Stimulated activated CD8-positive, alpha-beta memory T cell treated with anti-CD3 and anti-CD28 coated beads, Interleukin-4, amount 100 ng/mL, for 24 hours (primary cell): ENCODE measurements at places on chromosomes 2 and 18.

GRCh38 chr2:228731517-228731916 lies 539.6 kb downstream of the PID1 start:
- DNase-seq = no peak

- DNase-seq = no peak
These were observed 405.1 kb upstream of the POU3F3 start for GRCh38 chr2:104448661-104449440.

DNA sequence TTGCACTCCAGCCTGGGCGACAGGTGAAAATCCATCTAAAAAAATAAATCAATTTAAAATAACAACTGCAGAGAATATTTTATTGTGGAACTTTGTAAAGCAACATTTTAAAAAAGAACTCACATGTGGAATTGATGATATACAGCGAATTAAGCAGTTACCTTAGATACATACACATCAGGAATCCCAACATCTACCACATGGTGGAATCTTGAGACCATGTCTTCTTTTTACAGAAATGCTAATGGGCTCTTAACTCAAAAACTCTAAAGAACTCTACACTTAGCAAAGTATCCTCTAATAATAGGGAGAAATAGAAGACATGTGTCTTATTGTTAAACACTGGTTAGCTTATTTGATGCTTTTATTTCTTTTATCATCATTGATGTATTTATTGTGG lies 373.6 kb downstream of the CDH7 start:
- DNase-seq = no peak

- no peak for DNase-seq
These were observed 179.6 kb upstream of the SMAD2 start for GRCh38 chr18:48109961-48110493.

- DNase-seq = no peak
These were observed 797.3 kb downstream of the BCL11A start for GRCh38 chr2:59756150-59756549.

- DNase-seq = no peak
These were observed 122.5 kb downstream of the FIGN start for GRCh38 chr2:163613266-163613731.

DNA sequence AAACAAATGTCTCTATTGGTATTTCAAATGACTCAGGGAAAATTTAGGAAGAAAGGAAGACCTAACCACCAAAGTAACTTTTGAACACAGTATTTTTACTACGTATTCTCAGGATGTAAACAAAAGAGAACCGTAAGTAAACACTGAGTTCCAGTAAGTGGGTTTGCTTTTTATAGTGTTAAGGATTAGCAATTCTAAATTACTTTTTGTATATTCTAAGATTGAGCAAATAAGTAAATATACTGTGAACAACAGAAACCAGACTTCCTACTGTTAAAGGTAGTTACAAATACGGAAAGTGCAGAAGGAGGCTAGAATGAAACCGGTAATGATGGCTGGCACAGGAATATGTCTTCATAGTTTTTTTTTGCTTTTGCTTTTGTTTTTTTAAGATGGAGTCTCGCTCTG lies 31.5 kb downstream of the SESTD1 start:
- no peak for DNase-seq

- DNase-seq = no peak
These were observed 949.8 kb upstream of the LRATD1 start for GRCh38 chr2:13682540-13683272.

DNA sequence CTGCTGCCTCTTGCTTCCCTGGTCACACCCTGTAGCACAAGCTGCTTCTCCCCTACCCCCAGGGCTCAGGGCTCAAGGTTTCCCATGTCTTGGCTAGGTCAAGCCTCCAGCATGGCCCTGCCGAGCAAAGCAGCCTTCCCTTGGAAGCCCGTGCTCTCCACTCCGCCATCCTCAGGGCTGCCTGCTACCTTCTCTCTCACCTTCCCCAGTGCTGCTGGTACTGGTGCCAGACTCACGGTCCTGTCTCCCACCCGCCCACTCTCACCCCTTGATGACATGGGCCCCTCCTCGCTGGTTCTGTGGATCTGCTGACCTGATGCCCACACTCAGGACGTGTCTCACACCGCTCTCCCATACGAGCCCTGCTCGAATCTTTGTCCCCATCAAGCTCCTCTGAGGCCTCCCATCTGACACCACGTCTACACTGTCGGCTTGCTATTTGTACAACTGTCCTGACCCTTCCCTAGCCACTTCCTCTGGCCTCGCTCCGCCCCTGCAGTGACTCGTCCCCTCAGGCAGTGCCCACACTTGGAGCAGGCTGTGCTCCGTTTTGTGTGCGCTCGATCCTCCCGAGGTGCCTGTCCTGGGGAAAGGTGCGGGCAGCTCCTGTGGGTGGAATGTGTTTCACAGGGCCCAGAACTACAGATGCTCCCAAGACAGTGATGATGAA lies 49.9 kb downstream of the ZAP70 start:
- no peak for DNase-seq

DNA sequence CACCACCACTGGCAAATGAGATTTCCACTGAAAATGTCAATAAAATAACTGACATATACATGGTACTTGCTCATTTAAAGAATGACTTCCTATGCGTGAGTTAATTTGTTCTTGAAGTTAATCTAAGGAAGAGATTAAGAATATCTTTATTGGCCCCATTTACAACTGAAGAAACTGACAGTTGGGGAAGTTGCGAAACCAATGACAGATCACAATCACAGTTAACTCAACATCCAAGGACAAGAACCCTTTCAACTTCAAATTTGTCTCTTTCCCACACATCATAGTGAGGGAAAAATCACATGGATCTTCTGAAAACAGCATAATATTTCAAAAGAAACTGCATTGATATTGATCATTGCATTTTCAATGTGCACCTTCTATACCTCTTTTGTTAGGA lies 565.4 kb downstream of the IRS1 start:
- no peak for DNase-seq
